Astrocyte of the spinal cord (primary cell): ENCODE measurements at places on chromosomes 7 and 10.

DNA sequence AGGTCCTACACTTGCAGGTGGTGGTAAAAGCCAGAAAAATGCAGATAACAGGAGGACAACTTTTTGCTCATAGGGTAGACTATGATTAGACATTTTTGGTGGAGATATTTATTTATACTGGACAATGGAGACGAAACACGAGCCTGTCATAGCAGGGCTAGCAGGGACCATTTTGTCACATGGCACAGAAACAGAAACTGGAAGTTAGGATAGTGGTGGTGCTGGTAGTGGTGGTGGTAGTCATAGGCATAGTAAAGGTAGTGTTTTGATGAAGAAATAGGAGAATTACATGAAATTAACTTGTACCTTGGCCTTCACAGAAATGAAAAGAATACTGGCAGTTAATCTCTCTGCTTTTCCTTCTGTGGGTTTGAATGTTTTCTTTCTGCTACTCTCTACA, 8.8 kb upstream of the MGAM start:
- DNase-seq, result no peak

- no peak for DNase-seq
Measured at GRCh38 chr7:44093102-44093641, 10.8 kb upstream of the POLM start.

GRCh38 chr10:84355106-84355505, 26.7 kb downstream of the CCSER2 start:
- no peak for DNase-seq

GRCh38 chr7:128115821-128116723, 84.8 kb upstream of the LRRC4 start:
- no peak for DNase-seq

GRCh38 chr10:91062091-91062490, 141.2 kb upstream of the ANKRD1 start:
- no peak for DNase-seq

GRCh38 chr10:120553911-120554310, 96.9 kb downstream of the PLPP4 start:
- DNase-seq, result no peak

- DNase-seq, result no peak
Measured at GRCh38 chr10:15868006-15868405, 7.7 kb upstream of the MINDY3 start.

- DNase-seq, result peak; percentile 44
Measured at GRCh38 chr10:35006836-35007235, 83.3 kb downstream of the CUL2 start.

- no peak for DNase-seq
Measured at GRCh38 chr10:78236416-78237015, 202.9 kb downstream of the RPS24 start.

DNA sequence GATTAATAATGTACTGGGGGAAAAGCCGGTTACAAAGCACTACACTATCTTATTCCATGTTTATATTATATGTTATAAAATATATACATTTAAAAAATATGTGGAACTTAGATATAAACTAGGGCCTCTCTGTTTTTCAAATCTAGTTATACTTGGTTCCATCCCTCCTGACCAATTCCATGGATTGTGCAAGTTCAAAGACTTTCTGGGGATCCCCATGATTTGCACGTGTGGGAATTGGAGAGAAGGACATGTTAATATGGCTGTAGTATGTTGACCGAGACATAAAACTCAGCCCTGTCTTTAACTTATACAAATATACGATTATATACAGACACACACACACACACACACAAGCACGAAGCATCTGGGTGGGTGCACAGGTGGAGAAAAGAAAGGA, 18.8 kb upstream of the ECHDC3 start:
- DNase-seq, result no peak

DNA sequence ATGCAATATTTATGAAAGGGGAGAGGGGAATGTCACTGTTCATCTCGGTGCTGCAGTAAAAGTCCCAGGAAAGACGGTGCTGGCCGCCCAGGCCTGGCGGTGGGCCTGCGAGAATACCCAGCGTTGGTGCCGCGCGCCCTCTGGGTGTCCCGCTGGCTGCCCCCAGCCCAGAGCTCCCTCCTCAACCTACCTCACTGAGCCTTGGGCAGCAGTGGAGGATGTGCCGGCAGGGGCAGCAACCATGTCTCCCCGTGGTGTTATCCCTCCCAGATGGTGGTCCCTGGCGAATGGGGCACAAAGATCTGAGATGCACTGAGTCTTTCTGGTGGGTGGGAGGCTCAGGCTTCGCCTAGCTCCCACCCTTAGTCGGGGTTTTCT, 9.5 kb upstream of the TLX1 start:
- DNase-seq, result no peak

DNA sequence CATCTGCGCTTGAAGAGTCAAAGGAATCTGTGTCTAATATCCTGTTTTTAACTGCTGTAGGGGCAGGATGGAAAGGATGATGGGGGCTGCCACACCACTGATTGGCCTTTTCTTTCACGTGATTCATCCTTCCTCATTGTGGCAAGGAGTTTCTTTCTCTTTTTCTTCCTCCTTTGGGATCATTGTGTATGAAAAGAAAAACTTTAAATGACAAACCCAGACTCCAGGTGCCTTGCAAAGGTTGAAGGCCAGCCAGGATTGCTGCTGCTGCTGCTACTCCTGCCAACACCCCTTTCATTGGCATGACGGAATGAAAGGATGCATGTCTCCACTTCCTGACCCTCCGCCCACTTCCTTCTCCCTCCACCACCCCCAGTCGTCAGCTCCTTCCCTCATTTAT, 6.5 kb upstream of the OIT3 start:
- no peak for DNase-seq

- no peak for DNase-seq
Measured at GRCh38 chr10:91105269-91105668, 115.2 kb upstream of the PCGF5 start.

- DNase-seq, result no peak
Measured at GRCh38 chr7:12531784-12532183, 38.7 kb upstream of the SCIN start.

DNA sequence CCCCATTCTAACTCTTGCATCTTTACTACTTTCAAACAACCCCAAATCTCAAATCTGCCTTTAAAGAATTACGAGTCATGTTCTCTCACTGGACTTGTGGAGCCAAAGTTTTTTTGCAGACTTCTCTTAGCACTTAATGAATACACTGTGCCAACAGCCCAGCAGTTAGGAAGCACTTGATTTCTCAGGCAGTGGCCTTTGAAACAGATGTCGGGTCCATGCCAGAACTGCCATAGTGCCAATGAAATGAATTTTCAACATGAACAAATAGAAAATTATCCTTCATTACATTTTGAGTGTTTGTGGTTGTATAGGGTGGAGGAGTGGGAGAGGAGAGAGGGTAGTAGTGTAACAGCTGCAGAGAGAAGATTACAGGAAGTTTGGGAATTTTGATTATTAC, 5.9 kb downstream of the BORCS7 start:
- DNase-seq, result no peak

- DNase-seq, result peak; percentile 100
Measured at GRCh38 chr10:110918643-110919348, at the start of gene BBIP1. BBIP1 (minus strand) TSS chr10:110919180; CDS start chr10:110918157, 1,023 bp downstream.

GRCh38 chr10:30045961-30046360, 13.4 kb downstream of the JCAD start:
- no peak for DNase-seq
